SJCRH30 (cell line): ENCODE measurements at places on chromosomes 5 and 9. TPM values are rescaled to one million over a fixed set of nuclear protein-coding genes. Genes with fewer than 3 reads are reported as not detected.

DNA sequence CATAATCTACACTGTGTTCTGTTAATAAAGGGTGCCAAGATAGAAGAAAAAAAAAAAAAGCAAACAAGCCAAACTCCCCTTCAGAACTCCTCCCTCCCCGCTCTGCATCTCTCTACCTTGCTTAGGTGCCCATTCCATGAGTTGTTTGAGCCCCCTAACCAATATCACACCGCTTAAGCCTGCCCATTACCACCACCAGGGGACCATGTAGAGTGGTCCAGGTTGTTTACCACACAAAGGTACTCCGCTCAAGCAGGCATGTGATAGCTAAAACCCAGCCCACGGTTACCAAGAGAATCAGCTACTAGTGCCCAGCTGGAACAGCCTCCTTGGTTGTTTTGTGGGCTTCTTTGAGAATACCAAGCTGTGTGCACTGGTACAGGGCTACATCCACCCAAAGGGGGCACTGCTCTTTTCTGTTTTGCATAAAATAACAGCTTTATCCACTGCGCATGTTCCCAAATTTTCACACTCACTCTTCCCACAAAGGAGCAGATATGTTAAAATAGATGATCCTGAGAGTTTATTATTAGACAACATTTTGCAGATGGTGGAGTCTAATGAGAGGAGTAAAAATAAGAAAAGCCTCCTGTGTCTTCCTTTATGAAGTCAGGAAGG lies 304.1 kb downstream of the DEPDC1B start:
- DNase-seq: peak; percentile 2
- H3K4me1 ChIP-seq: no peaks in the 10 kb centered on the region
- no peaks in the 10 kb centered on the region for H3K36me3 ChIP-seq
- peaks cover 3% of the 10 kb centered on the region; the same call in 1 of the 2 replicates for H3K27me3 ChIP-seq

DNA sequence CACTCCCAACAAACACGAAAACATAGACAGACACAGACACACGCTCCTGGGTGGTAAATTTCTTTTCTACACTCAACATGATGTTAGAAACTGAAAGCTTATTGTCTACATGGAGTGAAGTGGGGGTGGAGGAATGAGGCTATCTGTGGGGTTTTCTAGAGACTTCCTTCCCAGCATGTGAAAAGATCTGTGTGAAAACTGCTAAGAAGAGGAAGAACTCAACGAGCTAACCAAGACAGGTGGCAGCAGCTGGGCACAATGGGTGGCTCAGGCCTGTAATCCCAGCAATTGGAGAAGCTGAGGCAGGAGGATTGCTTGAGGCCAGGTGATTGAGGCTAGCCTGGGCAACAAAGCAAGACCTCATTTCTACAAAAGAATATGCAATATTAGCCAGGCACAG lies 7.6 kb downstream of the FYB1 start:
- H3K27me3 ChIP-seq: peaks cover 3% of the 10 kb centered on the region; the same call in 1 of the 2 replicates
- H3K27ac ChIP-seq: no peak overlapping the region
- H3K4me3 ChIP-seq: no peak overlapping the region
- no peaks in the 10 kb centered on the region for H3K36me3 ChIP-seq

DNA sequence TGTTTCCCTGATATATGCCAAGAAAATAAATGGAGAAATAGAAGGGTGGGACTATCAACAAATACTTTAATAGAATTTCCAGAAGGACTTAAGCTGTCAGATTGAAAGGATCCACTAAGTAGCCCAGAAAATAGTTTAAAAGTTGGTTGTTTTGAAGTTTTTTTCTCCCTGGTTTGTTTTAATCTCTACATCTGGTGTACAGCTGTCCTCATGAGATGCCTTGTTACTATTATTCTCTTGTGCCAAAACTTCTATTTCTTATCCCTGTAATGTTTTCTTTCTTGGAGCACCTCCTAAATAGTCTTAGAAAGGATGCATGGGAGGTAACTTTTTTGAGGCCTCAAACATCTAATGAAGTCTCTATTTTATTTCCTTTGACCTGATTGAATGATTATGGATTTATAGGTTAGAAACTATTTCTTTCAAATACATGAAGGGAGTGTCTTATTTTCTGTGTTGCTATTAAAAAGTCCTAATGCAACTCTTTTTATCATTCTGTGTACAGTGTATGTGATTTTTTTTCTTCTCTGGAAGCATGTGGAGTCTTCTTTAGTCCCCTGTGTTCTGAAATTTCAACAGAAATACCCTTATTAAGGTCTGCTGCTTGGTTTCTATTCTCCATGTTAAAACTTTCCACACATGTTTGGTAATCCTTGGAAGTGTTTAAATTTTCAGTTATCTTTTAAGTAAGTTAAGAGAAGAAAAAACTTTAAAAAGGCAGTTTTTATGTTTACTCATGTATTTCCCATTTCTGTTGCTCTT lies 140.0 kb upstream of the CDKN2B start:
- H3K36me3 ChIP-seq: no peaks in the 10 kb centered on the region
- H3K4me3 ChIP-seq: no peak overlapping the region
- H3K27me3 ChIP-seq: no peaks in the 10 kb centered on the region
- H3K4me1 ChIP-seq: peaks cover 25% of the 10 kb centered on the region
- no peak for DNase-seq

GRCh38 chr9:128829477-128830251 lies at the start of gene SPOUT1:
SPOUT1 (minus strand) TSS chr9:128829794; CDS start chr9:128829780, 14 bp downstream.
- peaks cover 29% of the 10 kb centered on the region for H3K36me3 ChIP-seq
- H3K4me3 ChIP-seq: peak within 1 kb of the TSS; percentile 77
- H3K27ac ChIP-seq: peak within 1 kb of the TSS; percentile 47
- no peaks in the 10 kb centered on the region for H3K4me1 ChIP-seq
- no peaks in the 10 kb centered on the region for H3K27me3 ChIP-seq

GRCh38 chr9:127561491-127562278 lies 50.4 kb upstream of the STXBP1 start:
- peak; percentile 95 for DNase-seq
- H3K4me1 ChIP-seq: peaks cover 44% of the 10 kb centered on the region
- H3K4me3 ChIP-seq: no peak overlapping the region
- H3K27ac ChIP-seq: peak overlapping the region; percentile 28; the same call in 1 of the 2 replicates
- peaks cover 13% of the 10 kb centered on the region for H3K36me3 ChIP-seq

GRCh38 chr5:84130006-84130580 lies 254.6 kb downstream of the EDIL3 start:
- H3K4me1 ChIP-seq: no peaks in the 10 kb centered on the region
- DNase-seq: no peak
- H3K27ac ChIP-seq: no peak overlapping the region

DNA sequence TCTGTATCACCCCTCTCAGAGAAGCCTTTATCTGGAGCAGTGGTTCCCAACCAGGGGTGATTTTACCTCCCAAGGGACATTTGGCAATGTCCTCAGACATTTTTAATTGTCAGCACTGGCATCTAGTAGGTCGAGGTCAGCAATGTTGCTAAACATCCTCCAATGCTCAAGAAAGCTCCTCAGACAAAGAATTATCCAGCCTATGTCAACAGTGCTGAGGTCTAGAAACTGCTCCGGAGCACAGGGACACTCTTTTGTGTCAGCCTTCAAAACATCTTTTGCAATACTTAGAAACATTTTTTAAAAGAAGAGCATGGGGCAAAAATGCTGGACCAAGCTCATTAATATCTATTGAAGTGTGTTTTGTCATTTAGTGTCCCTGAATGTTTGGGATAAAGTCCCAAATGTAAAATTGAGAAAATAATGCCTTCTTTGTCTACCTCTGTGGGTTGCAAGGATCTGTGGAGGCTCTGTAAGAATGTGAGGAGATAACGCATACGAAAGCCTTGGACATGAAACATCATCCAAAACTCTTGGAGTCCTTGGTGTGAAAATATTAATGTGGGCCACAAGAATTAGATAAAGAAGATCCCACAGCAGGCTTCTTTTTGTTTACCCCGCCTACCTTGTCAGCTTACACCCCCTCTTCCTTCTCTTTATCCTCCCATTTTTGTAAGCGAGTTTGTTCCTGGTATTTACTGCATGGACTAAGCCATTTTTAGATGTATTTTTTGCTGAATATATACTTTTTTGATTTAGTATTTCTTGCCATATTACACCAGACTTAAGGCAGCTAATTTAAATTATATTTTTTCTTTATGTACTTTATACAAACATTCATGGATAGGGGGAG lies 193.5 kb downstream of the CD180 start:
- no peak for DNase-seq
- H3K27me3 ChIP-seq: peaks cover 6% of the 10 kb centered on the region; the same call in 1 of the 2 replicates
- H3K27ac ChIP-seq: no peak overlapping the region

- H3K27ac ChIP-seq: no peak overlapping the region
- DNase-seq: peak; percentile 8
- no peaks in the 10 kb centered on the region for H3K4me1 ChIP-seq
- H3K4me3 ChIP-seq: no peak overlapping the region
Measured at GRCh38 chr5:118060833-118061232, 927.5 kb downstream of the DTWD2 start.

- no peaks in the 10 kb centered on the region for H3K36me3 ChIP-seq
- no peak overlapping the region for H3K4me3 ChIP-seq
Measured at GRCh38 chr5:169415371-169415770, 114.4 kb upstream of the SLIT3 start.

Gene ADGRD2
- not detected in 2 replicates for total RNA-seq

Gene THBS4
- total RNA-seq: 4.6 and 6.0 TPM in 2 replicates

Gene DDX4
- not detected in 2 replicates for total RNA-seq
